ENCODE measurements at places on chromosomes 7 and 10.

GRCh38 chr10:61688551-61689308, 26.0 kb downstream of the CABCOCO1 start:
- no peak for DNase-seq

GRCh38 chr10:124653811-124654651, 90.1 kb downstream of the FAM53B start:
- no peak for DNase-seq

DNA sequence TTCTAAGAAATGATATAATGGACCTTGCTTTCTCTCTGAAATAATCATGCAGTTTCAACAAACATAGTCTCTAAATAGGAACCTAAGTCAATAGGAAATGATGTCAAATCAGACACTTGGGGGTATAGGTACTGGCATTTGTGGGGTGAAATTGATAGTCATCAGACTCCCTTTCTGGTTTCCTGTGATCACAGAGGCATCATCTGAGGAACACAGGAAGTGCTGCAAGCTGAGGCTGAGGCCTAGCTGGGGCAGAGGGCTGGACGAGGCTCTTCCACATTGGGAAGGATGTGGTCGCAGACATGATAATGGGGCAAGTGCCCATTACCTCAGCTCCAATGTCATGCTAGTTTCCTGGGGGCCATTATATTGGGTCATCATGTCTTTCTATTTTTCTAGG, 33.5 kb upstream of the TARP start:
- no peak for DNase-seq

- DNase-seq: no peak
These were observed 700 bp downstream of the MTPN start for GRCh38 chr7:135976312-135977006.
